Stimulated activated CD4-positive, alpha-beta T cell treated with anti-CD3 and anti-CD28 coated beads, Interleukin-4, amount 100 ng/mL, for 48 hours (primary cell): ENCODE measurements at places on chromosomes 4 and X.

DNA sequence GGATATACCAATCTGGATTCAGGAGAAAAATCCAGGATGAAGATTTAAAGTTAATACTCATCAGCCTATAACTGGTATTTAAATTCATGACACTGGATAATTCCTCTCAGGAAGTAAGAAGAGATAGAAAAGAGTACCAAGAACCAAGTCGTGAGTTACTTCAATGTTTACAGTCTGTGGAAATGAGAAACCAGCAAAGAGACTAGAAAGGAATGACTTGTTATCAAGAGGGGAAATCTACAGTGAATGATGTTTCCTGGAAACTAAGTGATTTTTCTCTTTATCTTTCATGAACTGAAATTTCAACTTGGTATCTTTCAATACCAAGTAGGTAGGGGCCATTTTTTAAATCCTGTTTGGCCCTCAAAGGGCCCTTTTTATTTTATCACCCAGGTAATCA is 217.9 kb upstream of the AFF2 start:
- no peak for DNase-seq

GRCh38 chr4:152200511-152201333 is 335.2 kb downstream of the FBXW7 start:
- no peak for DNase-seq

GRCh38 chr4:120839974-120840751 is 82.4 kb downstream of the PRDM5 start:
- no peak for DNase-seq

- DNase-seq, result no peak
Measured at GRCh38 chr4:157023941-157024340, 52.0 kb upstream of the GLRB start.

GRCh38 chr4:29336861-29337260 is 1383.3 kb upstream of the PCDH7 start:
- no peak for DNase-seq
